ENCODE measurements at places on chromosomes 4 and X.

DNA sequence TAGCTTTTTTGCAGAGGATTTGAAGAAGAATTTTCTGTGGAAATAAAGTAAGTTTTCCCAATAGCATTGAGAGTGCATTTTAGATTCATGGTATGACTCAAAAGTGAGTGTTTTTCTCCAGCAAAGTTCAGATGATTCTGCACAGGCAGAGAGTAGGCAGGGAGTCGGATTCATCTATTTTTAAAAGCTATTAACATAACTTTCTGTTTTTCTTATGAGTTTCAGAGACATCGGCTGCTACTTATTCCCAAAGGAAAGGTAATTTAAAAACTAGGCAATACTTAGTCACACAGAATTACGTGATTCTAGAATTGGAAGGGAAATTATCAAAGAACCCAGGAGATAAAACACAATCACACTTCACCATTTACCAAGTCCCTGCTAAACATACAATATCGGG is 4.4 kb downstream of the CCDC110 start:
- DNase-seq = no peak

DNA sequence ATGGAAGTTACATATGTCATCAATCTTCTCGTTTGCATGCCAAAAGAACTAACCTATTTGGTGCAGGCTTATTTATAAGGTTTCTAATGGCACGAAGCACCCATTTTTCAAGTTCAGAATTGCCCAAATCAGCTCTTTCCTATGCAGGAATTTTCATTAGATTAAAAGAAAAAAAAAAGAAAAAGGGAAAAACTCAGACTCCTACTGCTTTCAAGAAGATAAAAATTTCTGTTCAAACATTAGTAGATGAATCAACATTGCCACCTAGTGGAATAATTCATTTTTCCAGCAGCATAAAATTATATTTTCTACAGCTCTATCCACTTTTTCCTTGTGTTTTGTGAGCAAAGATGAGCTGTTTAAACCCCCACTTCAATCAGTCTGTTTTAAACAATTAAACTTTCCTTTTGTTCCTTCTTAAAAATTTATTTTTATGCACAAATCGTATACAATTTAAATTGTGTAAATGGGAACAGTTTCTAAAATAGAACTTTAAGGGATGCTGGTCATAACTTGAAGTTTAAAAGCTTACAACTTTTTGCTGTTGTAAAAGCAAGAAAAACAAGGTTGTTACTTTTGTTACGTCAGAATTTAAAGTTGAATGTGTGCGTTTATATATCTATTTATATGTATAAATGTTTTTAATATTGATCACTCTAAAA is 309.9 kb downstream of the ARAP2 start:
- peak; percentile 58 for DNase-seq

DNA sequence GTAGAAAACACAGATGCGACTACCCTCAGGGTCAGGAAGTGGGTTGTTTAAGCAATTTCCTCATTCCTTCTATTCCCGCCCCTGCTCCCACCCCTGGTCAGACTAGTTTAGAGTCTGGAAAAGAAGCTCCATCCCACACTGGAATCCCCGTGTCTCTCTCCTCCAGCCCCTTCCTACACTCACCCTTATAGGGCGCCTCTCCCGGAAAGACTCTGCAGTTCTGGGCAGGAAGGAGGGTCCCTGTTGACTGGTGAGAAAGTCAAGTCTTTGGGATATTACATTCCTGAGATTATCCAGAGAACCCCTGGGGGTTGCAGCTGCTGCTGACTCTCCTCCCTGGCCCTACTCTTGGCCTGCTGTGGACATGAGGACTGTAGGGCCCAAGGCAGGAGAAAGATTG is 11.9 kb downstream of the STARD8 start:
- no peak for DNase-seq

DNA sequence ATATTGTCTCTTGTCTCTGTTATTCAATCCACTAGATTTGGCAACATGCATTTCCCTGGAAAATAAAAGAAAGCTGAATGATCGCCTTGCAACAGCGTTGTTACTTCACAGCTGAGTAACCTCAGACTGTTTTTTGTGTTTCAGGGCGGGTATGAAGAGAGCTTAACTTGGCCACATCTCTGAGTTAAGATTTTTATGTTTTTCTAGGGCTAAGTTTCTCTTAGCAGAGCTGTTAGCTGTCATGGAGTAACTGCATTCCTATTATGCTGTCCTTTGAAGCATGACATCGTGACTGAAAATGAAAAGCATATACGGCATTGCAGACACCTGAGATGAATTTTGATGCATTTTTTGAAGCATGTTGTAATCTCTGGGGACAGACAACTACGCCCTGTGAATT is 1798.9 kb downstream of the PCDH7 start:
- no peak for DNase-seq

DNA sequence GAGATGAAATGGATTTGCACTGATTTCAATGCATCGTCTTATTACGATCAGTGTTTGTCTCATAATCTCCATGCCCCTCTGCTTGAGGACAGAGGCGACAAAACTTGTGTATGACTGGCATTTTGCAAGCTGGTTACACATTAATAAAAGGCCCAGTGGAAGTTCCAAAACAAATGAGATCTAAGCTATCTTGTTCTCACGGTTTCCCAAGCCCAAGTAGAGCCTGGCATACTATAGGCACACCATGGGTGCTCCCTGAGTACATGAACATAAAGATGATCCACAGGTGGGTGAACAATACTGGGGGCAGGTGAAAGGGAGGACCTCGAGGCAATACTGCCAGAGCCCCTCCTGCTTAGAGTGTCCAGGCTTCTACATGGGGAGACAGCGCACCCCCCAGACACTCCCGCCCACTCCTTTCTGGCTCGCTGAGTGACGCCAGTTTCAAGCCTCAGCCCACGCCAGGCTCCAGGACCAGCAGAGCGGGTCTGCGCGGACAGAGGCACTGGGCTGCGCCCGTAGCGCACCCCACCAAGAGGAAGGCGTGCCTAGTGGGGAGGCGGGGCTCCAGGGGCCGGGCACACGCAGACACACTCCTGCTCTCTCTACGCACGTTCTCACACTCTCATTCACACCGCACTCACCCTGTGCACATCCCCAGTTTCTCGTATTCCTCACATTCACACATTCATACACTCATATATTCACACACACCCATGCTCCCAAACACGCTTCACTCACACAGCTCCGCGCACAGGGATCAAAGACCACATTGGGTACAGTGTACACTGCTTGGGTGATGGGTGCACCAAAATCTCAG is 8.9 kb upstream of the GSX2 start:
- peak; percentile 36 for DNase-seq

DNA sequence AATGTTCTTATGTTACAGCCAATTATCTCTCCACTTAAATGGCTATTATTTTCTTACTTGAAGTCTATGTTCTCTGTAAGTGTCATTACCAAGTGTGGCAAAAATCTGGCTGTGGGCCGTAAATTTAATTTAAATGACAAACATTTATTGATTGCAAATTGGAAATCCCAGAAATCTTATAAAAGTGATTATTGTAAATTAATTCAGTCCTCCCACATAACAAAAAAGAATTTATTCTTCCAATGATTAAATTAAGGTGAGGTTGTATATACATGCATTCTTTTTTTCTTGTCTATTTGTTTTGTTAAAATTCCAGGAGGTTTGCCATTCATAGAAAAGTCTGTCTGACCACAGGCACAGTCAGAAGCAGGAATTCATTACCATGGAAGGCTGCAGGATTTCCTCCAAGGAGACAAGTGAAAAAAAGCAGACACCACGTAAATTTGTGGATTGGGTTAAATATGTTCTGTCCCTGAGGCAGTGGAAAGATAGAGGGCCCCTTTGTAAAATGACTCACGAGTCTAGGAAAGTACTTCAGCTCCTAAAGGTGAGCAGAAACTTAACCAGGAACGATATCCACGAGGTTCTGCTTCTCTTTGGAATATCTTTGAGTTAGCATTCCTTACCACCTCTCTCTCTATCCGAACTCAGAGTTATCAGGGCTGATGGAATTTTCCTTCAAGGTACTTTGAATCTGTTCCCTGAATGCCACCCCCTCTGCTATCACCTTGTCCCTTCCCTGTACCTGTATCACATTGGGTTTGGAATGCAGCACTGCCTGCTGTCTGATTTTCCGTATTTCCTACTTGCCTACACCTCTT is 10.7 kb downstream of the PPARGC1A start:
- DNase-seq = no peak

- DNase-seq = no peak
Measured at GRCh38 chrX:45622042-45622423, 421.4 kb upstream of the DIPK2B start.

GRCh38 chr4:46399440-46399839 is 9.5 kb upstream of the GABRA2 start:
- no peak for DNase-seq

GRCh38 chr4:175791221-175791620 is 20.8 kb downstream of the GPM6A start:
- DNase-seq = no peak

DNA sequence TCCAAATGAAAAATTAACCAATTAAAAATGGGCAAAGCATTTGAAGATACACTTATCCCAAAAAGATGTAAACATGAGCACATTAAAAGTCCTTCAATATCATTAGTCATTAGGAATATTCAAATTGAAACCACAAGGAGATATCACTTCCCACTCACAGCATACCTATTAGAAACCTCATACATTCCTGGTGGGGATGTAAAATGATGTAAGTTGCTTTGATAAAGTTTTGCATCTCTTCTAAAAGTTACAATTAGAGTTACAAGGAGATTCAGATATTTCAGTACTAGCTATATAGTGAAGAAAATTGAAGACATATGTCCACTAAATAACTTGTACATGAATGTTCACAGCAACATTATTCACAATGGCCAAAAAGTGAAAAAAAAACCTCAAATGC is 1109.3 kb upstream of the LCORL start:
- no peak for DNase-seq

- peak; percentile 76 for DNase-seq
Measured at GRCh38 chr4:67087897-67088296, 457.4 kb downstream of the CENPC start.

DNA sequence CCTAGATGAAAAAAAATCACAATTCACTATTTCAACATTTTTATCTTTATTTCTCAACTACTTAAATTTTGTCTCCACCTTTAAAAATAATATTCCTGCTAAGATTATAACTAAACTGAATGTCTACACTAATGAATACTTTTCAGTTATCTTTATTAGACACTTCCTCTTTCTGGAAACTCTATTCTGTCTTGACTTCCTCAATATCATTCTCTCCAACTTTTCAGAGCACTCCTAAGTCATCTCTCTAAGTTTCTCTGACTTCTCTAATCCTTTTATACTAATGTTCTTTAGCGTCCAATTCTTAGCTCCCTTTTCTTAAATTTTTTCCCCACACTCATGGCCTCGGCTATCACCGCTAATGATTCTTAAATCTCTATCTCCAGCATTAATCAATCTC is 374.2 kb downstream of the FBXO8 start:
- DNase-seq = peak; percentile 63

GRCh38 chrX:151982222-151982621 is 7.7 kb upstream of the GABRE start:
- no peak for DNase-seq

GRCh38 chr4:25879091-25879584 is 16.4 kb upstream of the SEL1L3 start:
- no peak for DNase-seq

DNA sequence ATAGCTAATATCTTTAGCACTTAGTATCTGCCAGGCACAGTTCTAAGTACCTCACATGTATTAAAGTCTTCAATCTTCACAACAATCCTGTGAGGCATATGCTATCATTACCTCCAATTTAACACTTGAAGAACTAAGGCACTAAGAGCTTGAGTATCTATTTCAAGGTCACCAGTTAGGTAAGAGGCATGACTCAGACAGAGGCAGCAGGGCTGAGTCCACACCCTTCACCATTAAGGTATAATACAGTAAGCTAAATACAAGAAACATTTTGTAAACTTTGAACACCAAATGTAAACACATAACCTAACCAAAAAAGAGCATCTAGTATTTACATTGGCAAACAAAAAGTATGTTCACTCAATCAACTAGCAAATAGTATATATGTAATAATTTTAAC is 1410.9 kb downstream of the PCDH18 start:
- DNase-seq = no peak

DNA sequence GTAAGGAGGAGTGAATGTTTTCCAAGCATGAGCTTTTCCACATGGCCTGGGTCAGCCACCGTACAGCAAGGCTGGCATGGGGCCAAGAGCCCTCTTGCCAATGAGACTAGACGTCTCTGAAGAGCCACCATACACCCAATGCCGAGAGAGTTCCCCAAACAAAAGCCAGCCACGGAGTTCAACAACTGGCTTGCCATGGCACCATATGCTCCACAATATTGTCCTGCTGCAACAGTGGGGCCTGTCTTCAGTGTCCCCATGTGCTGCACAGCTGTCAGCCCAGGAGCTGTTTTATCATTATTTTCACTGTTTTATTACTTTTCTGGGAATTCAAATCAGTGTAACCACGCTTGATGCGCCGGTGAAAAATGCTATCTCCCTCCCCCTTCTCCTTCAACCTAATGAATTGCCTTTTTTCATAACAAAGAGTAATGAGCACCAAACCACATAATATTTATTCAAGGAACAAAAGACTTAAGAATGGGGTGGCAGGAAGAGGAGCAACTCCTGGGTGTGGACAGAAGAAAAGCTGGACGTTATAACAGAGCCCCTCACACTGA is 18.4 kb downstream of the MAML3 start:
- DNase-seq = no peak

GRCh38 chr4:141654098-141654497 is 17.7 kb downstream of the IL15 start:
- peak; percentile 58 for DNase-seq

DNA sequence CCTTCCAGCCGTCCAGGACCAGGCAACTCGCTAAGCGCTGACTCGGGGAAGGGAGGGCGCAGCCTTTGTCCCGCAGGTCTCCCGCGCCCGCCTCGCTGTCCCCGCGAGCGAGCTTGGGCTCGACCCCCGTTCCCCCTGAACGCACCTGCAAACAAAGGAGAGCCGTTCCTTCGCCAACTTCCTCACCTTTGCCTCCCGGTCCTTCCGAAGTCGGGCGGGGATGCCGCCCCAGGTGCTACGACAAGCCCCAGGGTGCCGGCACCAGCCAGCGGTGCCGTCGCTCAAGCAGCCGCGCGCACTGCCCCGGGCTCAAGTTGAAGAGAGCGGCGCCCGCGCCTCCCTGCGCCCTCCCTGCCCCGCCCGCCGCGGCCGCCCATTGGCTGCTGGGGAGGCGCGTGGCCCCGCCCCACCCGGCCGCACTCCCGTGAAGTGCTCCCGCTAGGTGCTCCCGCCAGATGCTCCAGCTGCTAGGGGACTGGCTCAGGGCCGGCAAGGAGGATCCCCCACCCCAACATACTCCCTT is 107.1 kb downstream of the NSUN7 start:
- DNase-seq = peak; percentile 76

DNA sequence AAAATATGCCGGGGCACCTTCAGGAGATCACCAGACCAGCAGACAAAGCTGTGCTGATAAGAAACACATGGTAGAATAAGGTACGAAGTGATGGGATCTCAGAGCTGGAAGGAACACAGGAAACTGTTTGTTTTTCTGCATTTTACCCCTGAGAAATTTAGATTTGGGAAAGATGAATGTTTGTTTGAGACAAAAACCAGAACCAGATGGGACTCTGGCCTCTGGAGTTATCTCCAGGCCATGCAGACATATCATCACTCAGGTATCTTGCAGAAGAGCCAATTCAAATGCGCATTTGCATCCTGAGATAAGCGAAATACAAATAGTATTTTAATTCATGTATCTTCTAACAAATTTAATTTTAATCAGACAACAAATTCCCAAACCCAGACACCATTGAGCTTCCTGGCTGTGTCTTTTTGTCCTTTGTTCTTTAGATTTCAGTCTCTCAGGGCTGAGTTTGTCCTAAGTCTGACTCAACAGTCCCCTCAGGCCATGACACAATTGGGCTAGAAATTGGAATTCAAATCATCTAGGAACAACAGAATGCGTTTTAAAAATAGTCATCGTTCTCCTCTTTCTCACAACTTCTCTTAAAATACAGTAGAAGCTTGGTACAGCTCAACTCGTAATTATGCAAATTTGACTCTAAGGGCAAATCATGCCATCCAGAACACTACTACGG is 159.0 kb downstream of the PACRGL start:
- DNase-seq = no peak
